NCI-H1417 (cell line): ENCODE measurements at places on chromosomes 1 and 21.

DNA sequence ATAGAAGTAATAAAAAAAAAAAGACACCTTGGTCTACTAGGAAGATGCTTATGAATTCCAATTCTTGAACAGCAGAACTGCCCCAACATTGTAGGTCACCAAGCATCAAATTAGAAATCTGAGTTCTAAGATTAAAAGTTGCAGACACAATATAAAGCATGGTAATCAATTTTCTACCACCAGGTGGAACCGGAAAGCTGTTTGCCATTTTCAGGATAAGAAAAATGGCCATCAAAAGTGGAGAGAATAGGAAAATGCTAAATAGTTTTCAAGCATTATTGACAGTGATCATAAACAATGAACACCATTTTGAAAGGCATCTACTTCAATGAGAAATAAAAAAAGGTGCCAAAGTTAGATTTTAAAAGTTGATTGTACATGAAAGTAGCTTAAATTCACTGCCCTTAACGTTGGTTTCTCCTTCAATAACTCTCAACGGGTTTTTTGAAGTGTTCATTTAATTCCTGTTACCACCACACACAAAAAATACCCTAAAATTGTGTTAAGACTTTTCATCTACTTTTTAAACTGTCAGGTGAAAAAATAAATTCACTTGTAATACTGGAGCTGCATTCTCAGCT lies 252.9 kb downstream of the KCNT2 start:
- DNase-seq = no peak

DNA sequence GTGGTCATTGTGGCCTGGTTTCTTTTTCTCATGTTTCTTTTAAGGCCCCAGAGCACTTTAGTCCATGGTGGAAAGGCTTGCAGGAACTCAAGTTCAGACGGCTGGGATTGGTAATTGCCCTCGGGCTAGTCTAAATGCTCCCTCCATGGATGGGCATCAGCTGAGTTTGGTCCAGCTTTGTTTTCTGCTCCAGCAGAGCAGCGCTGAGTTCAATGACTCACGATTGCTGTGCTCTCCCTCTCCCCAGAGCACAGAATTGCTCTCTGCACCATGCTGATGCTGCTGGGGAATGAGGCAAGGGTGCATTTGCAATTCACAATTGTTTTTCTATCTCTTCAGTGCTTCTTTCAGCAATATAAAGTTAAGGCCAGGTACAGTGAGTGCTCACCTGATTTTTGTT lies 1.8 kb upstream of the OR2T6 start:
- DNase-seq = no peak

- no peak for DNase-seq
These were observed 26.1 kb downstream of the KCNJ15 start for GRCh38 chr21:38282921-38283320.

- no peak for DNase-seq
These were observed 71.9 kb upstream of the EFHD2 start for GRCh38 chr1:15337656-15338402.

GRCh38 chr21:15050568-15051377 lies 14.0 kb downstream of the NRIP1 start:
- no peak for DNase-seq

DNA sequence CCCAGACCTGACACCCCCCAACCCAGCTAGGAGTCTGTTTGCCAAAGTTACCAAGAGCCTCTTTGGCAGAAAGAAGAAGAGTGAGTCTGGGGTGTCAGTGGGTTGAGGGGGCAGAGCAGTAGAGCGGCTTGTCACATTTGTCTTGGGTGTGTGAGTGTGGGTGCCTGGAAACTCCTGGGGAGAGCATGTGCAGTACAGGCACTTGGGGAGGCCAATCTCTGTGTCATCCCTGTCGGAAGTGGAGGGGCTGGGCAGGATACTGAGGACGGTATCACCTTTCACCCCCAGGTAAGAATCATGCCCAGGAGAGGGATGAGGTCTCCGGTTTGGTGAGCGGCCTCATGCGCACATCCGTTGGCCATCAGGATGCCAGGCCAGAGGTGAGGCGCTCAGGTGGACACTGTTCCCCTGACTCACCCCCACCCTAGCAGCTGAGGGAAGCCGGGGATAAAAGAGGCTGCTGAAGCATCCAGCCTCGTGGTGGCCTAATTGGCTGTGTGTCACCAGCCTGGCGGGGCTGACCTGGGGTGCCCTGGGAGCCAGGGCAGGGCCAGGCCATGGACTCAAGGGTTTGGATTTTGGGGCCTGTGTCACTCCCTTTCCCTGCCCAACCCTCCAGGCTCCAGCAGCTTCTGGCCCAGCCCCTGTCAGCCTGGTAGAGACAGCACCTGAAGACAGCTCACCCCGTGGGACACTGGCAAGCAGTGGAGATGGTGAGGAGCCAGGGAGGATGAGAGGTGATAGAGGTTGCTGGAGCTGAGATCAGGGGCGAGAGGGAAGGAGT lies 3.3 kb downstream of the PLK3 start:
- no peak for DNase-seq

DNA sequence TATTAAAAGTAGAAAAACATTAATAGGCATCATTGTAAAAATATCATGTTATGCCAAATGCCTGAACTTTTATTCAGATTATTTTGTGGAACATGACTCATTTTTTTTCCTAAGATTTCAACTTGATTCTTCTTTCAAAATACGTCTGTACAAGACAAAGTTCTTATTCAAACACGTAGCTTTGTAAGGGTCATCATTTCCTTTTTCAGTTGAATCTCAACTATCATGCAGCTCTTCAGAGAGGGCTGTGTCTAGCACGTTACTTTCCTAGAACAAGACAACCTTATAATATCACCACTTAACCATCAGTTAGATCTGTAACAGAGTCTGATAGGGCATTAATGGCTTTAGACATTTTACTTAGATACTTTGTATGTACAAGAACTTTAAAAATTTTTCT lies 608.9 kb downstream of the AMY1C start:
- DNase-seq = no peak

DNA sequence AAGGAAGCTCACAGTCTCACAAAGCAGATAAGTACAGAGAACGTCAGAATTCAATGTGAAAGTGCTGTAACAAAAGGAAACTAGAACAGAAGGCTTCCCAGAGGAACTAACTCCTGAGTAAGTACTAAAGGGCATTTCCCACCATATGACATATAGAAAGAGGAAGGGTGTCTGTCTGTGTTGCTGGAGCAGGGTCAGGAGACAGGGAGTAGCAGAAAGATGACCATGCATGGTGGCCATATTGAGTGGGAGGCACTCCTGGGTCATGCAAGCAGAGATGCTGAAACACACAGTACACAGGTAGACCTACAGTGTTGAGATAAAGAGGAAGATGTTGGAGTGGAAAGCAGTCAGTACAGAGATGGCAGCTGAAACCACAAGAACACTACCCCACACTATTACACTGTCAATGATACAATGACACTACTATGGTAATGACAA lies 47.3 kb downstream of the SLC25A24 start:
- no peak for DNase-seq

- DNase-seq = no peak
These were observed 47.3 kb downstream of the UBIAD1 start for GRCh38 chr1:11320153-11320936.
